ENCODE measurements at places on chromosomes 4 and X.

- H3K4me3 ChIP-seq, result no peak overlapping the region
- DNase-seq, result no peak
- H3K36me3 ChIP-seq, result no peaks in the 10 kb centered on the region
- H3K4me1 ChIP-seq, result no peaks in the 10 kb centered on the region
These were observed 46.0 kb downstream of the SEPSECS start for GRCh38 chr4:25113915-25114904.

DNA sequence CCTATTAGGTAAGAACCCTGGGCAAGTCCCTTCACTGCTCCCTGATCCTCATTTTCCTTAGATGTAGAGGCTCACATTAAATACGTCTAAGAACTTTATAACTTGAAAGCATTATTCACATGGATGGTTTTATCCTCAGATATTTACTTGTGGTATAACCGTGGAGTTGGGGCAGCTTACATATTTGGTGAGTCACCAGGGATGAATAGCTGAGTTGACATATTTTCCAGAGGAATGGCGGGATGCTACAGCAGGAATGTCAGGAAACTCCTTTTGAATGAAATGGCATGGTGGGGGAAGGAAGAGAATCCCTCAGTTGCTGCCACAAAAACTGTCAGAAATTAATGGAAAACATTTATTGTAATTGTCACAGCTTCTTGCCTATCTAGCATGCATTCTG lies 165.3 kb upstream of the RPS6KA3 start:
- H3K4me3 ChIP-seq, result no peak overlapping the region
- H3K4me1 ChIP-seq, result no peaks in the 10 kb centered on the region
- no peak for DNase-seq
- no peaks in the 10 kb centered on the region for H3K36me3 ChIP-seq
- H3K27me3 ChIP-seq, result no peaks in the 10 kb centered on the region

- no peaks in the 10 kb centered on the region for H3K36me3 ChIP-seq
- no peak overlapping the region for H3K4me3 ChIP-seq
- H3K27me3 ChIP-seq, result no peaks in the 10 kb centered on the region
- no peak for DNase-seq
These were observed 54.4 kb upstream of the KLF3 start for GRCh38 chr4:38609614-38610013.

- no peak for DNase-seq
- peak overlapping the region; percentile 47 for H3K4me3 ChIP-seq
- no peaks in the 10 kb centered on the region for H3K36me3 ChIP-seq
- no peaks in the 10 kb centered on the region for H3K4me1 ChIP-seq
- H3K27ac ChIP-seq, result no peak overlapping the region
- H3K27me3 ChIP-seq, result no peaks in the 10 kb centered on the region
These were observed 485 bp downstream of the AADAT start for GRCh38 chr4:170089274-170089667.

DNA sequence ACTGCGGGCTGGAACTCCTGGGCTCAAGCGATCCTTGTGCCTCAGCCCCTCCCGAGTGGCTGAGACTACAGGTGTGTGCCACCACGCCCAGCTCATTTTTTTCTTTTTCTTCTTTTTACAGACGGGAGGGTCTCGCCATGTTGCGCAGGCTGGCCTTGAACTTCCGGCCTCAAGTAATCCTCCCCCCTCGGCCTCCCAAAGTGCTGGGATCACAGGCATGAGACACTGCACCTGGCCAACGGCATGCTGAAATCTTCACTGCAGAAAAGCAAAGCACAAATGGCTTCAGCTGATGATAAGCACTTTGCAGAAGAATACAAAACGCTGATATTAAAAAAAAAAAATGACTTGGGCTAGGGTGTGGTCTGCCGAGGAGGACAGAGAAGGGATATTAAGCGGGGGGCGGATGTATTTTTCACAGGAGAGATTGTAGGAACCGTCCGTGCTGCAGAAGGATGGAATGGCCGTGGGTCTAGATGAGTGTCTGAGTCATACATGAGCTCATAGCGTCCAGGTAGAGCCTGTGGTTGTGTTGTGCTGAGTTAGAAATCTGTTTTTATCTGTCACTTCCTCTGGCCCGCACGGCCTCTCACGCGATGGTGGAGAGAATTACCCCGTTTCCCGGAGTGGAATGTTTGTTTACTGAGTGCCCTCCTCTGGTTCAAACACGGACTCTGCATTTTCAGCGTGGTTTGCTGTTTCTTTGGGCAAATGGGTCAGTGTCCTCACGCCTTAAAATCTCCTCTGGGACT lies 8.5 kb upstream of the AKAP17A start:
- H3K4me1 ChIP-seq, result peaks cover 12% of the 10 kb centered on the region
- no peaks in the 10 kb centered on the region for H3K36me3 ChIP-seq
- peak overlapping the region; percentile 41 for H3K4me3 ChIP-seq
- peak; percentile 83 for DNase-seq
- H3K27ac ChIP-seq, result peak overlapping the region; percentile 88

DNA sequence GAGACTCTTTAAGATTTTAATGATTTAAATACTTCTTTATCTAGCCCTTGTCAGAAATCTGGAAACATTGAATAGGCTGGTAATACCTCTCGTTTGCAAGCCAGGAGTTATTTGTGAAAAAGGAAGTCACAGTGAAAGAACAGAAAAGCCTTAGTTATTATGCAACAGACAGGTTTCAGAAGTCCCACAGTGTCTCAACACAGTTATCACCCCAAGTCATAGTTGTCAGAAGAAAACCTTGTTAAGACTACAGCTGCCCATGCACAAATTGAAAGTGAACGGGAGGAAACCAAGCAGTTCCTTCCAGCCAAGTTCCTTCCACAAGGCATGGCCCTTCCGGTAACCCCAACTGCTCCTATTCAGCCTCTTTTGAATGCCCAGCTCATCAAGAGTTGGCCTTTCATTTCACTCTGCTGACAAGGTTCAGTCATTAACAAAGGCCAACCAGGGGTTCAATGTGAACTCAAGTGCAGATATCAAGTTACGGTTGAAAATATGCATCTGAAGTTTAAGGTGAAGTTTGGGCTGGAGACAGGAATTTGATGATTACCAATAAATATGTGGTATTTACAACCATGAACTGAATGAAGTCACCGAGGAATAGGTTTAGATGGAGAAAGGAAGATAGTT lies 15.6 kb downstream of the ALPK1 start:
- DNase-seq, result peak; percentile 36
- peak overlapping the region; percentile 36 for H3K4me3 ChIP-seq
- peaks cover 8% of the 10 kb centered on the region for H3K4me1 ChIP-seq
- no peaks in the 10 kb centered on the region for H3K27me3 ChIP-seq
- peak overlapping the region; percentile 24 for H3K27ac ChIP-seq
- H3K36me3 ChIP-seq, result no peaks in the 10 kb centered on the region

DNA sequence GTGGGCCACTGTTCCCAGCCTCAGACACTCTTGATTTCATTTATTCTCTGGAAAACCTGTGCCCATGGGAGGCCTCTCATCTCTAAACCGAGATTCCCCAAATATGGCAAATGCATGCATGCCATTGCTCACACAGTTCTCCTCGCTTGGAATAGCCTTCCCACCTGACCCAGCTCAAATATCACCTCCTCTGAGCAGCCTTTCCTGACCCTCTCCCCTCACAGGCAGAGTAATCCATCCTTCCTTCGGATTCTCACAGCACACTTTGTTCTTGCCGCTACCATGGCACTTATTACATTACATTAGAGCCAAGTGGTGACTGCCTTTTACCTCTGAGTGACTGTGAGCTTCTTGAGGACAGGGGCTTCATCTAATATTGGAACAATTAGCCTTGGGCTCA lies 209.5 kb downstream of the HS6ST2 start:
- no peak for DNase-seq
- no peaks in the 10 kb centered on the region for H3K27me3 ChIP-seq
- no peak overlapping the region for H3K4me3 ChIP-seq
- H3K27ac ChIP-seq, result no peak overlapping the region
- peaks cover 26% of the 10 kb centered on the region for H3K4me1 ChIP-seq
- no peaks in the 10 kb centered on the region for H3K36me3 ChIP-seq

GRCh38 chr4:108811486-108811885 lies 48.6 kb upstream of the ETNPPL start:
- no peaks in the 10 kb centered on the region for H3K36me3 ChIP-seq
- no peak overlapping the region for H3K4me3 ChIP-seq
- no peak for DNase-seq

DNA sequence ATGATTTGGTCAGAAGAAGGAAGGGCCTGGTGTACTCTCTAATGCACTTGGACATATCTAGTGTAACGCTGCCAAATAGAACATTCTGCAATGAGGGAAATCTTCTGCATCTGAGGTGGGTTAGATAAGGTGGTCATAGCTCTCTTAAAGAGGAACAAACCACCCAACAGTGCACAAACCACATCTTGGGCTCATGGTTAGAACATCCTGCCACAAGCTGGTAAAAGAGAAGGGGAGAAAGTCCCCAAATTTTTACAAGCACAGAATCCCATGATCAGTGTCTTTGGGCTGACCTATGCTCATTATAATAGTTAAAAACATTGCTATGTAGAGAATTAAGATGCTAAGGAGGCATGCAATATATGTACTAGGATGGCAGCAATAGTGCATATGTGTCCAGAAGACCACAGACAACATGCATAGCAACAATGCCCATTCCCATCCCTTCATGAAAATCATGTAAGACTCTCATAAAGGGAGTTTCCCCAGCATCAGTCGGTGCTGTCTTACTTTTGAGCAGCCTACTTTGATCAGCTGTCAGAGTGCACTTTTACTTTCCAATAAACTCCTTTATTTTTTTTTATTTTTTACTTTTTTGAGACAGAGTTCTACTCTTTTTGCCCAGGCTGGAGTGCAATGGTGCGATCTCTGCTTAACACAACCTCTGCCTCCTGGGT lies 99.7 kb upstream of the SLC7A11 start:
- no peaks in the 10 kb centered on the region for H3K27me3 ChIP-seq
- no peaks in the 10 kb centered on the region for H3K36me3 ChIP-seq
- DNase-seq, result no peak
- H3K4me1 ChIP-seq, result no peaks in the 10 kb centered on the region
- no peak overlapping the region for H3K4me3 ChIP-seq

GRCh38 chr4:114076899-114077570 lies 97.6 kb upstream of the ARSJ start:
- no peak overlapping the region for H3K4me3 ChIP-seq
- H3K27me3 ChIP-seq, result no peaks in the 10 kb centered on the region
- no peak overlapping the region for H3K27ac ChIP-seq
- H3K4me1 ChIP-seq, result no peaks in the 10 kb centered on the region
- no peak for DNase-seq
- H3K36me3 ChIP-seq, result no peaks in the 10 kb centered on the region

DNA sequence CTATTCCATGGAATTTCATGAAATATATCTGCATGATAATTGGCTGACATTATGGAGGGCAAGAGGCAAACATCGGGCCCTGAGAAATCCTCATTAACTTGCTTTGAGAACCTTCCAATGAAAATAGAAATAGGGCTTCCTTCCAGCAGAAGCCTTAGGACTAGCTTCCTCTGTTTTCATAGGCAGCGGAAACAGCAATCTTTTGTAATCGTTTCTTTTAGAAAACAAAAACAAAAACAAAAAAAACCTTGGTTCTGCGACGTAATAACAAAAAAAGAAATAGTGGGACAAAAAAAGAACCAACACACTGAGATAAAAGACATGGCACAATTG lies 62.9 kb downstream of the GEMIN8 start:
- no peak overlapping the region for H3K27ac ChIP-seq
- no peak for DNase-seq
- H3K4me1 ChIP-seq, result no peaks in the 10 kb centered on the region
- H3K4me3 ChIP-seq, result no peak overlapping the region
- H3K36me3 ChIP-seq, result no peaks in the 10 kb centered on the region

DNA sequence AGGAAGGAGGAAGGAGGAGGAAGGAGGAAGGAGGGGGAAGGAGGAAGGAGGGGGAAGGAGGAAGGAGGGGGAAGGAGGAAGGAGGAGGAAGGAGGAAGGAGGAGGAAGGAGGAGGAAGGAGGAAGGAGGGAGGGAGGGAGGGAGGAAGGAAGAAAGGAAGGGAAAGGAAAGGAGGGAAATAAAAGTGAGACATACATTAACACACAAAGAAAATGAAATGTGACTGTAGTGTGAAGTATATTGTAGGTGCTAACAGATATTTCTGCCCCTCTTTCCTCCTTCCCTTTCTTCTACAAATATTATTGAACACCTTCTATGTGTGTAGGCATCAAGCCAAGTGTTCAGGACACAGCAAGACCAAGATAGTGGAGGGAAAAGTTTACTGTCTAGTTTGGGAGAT lies 26.4 kb upstream of the PROM1 start:
- DNase-seq, result no peak
- no peaks in the 10 kb centered on the region for H3K27me3 ChIP-seq
- no peaks in the 10 kb centered on the region for H3K4me1 ChIP-seq
- H3K4me3 ChIP-seq, result no peak overlapping the region

- H3K4me3 ChIP-seq, result no peak overlapping the region
- H3K4me1 ChIP-seq, result no peaks in the 10 kb centered on the region
- no peak for DNase-seq
These were observed 5.2 kb upstream of the PDE6B start for GRCh38 chr4:620201-620600.

- DNase-seq, result no peak
- no peak overlapping the region for H3K4me3 ChIP-seq
- H3K27me3 ChIP-seq, result no peaks in the 10 kb centered on the region
- H3K36me3 ChIP-seq, result no peaks in the 10 kb centered on the region
- H3K4me1 ChIP-seq, result no peaks in the 10 kb centered on the region
These were observed 47.4 kb upstream of the ZNF518B start for GRCh38 chr4:10504570-10505179.

DNA sequence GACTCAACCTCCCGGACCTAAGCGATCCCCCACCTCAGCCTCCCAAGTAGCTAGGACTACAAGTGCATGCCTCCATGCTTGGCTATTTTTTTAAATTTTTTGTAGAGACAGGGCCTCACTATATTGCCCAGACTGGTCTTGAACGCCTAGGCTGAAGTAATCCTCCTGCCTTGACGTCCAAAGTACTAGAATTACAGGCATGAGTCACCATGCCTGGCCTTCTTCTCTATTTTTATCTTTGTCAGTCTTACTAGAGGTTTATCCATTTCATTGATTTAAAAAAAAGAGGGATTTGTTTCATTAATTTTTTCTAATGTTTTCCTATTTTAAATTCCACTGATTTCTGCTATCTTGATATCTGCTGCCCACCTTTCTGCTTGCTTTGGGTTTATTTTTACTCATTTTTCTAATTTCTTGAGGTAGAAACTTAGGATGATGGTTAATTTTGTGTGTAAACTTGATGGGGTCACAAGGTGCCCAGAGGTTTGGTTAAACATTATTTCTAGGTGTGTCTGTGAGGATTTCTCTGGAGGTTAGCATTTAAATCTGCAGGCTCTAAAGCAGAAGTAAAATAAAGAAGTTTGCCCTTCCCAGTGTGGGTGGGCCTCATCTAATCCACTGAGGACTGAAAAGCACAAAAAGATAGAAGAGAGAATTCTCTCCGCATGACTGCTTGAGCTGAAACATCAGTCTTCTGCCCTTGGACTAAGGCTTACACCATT lies 116.2 kb upstream of the DCLK2 start:
- no peaks in the 10 kb centered on the region for H3K27me3 ChIP-seq
- no peaks in the 10 kb centered on the region for H3K36me3 ChIP-seq
- no peak overlapping the region for H3K27ac ChIP-seq
- H3K4me3 ChIP-seq, result no peak overlapping the region
- H3K4me1 ChIP-seq, result no peaks in the 10 kb centered on the region
- DNase-seq, result no peak

GRCh38 chrX:120512627-120513026 lies 43.5 kb upstream of the LAMP2 start:
- H3K27me3 ChIP-seq, result no peaks in the 10 kb centered on the region
- no peaks in the 10 kb centered on the region for H3K36me3 ChIP-seq
- no peak overlapping the region for H3K27ac ChIP-seq
- no peaks in the 10 kb centered on the region for H3K4me1 ChIP-seq

GRCh38 chr4:114782415-114783214 lies 184.0 kb downstream of the UGT8 start:
- H3K27me3 ChIP-seq, result no peaks in the 10 kb centered on the region
- no peak for DNase-seq
- no peak overlapping the region for H3K4me3 ChIP-seq

GRCh38 chrX:24055043-24055356 lies 244 bp downstream of the EIF2S3 start:
- H3K4me1 ChIP-seq, result no peaks in the 10 kb centered on the region
- no peak for DNase-seq
- no peaks in the 10 kb centered on the region for H3K27me3 ChIP-seq
- no peaks in the 10 kb centered on the region for H3K36me3 ChIP-seq

Measured in MM.1S (cell line).